Stomach (tissue), 19 donors: ENCODE measurements at places on chromosomes 3 and 15. TPM values are rescaled to one million over a fixed set of nuclear protein-coding genes. Genes with fewer than 3 reads are reported as not detected.

DNA sequence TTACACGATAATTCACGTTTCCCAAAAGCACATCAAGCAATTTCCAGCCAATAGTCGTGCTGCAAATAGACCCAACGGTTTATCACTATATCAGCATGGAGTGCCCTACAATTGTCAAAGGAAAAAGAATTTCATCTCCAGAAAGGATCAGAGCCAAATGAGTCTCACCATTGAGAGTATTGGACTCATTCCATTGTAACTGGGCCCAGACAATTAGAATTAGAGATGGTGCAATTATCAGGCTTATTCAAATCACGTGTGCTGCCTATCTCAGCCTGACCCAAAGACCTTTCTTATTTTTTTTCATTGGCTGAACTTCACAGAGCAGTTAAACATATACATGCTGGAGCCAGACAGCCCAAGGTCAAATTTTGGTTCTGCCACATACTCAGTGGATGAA lies 87.0 kb upstream of the LRTM1 start:
- no peaks in the 10 kb centered on the region for H3K4me1 ChIP-seq
- H3K27me3 ChIP-seq, result no peaks in the 10 kb centered on the region
- DNase-seq, result no peak
- no peak overlapping the region for H3K4me3 ChIP-seq
- no peak overlapping the region for H3K27ac ChIP-seq
- no peaks in the 10 kb centered on the region for H3K36me3 ChIP-seq

DNA sequence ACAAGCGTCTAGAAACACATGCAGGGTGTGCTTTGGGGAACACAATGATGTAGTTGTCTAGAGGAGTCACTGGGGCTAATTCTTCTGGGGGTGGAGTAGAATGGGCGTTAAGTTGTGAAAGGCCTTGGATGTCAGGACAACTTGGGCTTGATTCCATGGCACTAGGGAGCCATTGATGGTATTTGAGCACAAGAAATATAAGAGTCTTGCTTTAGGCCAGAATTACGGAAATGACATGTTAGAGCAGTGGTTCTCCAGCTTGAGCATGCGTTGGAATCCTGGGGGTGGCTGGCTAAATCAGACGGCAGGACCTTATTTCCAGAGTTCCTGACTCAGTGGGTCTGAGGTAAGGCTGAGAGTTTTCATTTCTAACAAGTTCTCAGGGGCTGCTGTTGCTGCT lies 29.2 kb upstream of the SMAD6 start:
- no peaks in the 10 kb centered on the region for H3K4me1 ChIP-seq
- no peaks in the 10 kb centered on the region for H3K27me3 ChIP-seq
- H3K36me3 ChIP-seq, result no peaks in the 10 kb centered on the region
- H3K4me3 ChIP-seq, result no peak overlapping the region
- no peak for DNase-seq

- H3K27ac ChIP-seq, result no peak overlapping the region
- H3K36me3 ChIP-seq, result peaks cover 5% of the 10 kb centered on the region
- no peaks in the 10 kb centered on the region for H3K27me3 ChIP-seq
- peaks cover 4% of the 10 kb centered on the region for H3K4me1 ChIP-seq
- H3K4me3 ChIP-seq, result no peak overlapping the region
- DNase-seq, result no peak
These were observed 26.8 kb downstream of the GALK2 start for GRCh38 chr15:49196856-49197255.

DNA sequence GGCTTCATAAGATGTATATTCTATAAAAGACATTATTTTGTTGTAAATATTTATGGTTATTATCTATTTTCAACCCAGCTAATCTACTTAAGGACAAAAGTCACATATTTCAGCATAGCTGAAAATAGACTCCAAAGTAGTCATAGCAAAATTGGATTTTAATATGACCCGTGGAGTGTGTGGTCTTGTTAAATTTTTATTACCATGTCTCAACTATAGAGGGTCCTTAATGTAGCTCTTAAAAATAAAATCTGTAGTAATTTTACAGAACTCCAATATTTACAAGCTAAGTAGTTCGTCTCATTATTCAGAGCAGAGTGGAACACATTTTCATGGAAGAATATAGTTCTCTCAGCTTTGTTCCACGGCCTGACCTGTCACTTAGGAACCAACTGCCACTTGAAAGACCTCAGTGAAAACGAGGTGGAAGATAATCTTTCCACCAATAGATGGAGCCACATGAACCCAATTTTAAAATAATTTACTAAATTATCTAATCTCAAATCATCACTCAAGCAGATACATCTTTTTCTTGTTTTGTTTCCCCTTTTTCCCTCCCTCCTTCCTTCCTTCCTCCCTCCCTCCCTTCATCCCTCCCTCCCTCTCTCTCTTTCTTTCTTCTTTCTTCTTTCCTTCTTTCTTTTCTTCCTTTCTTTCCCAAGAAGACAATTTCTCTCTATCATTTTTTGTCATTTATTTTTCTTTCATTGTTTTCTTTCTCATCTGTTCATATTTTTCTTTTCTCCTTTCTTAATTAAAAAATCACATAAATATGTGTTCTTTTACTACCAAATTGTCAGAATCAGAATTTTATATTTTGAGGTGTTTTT lies 97.2 kb downstream of the CLDN1 start:
- H3K36me3 ChIP-seq, result no peaks in the 10 kb centered on the region
- no peak overlapping the region for H3K4me3 ChIP-seq
- H3K4me1 ChIP-seq, result no peaks in the 10 kb centered on the region
- DNase-seq, result peak; percentile 54

GRCh38 chr3:168213920-168214319 lies 118.2 kb upstream of the GOLIM4 start:
- no peaks in the 10 kb centered on the region for H3K36me3 ChIP-seq
- peaks cover 5% of the 10 kb centered on the region for H3K4me1 ChIP-seq
- DNase-seq, result no peak

GRCh38 chr15:52689562-52689961 lies 10.4 kb upstream of the ATOSA start:
- DNase-seq, result no peak
- H3K27ac ChIP-seq, result no peak overlapping the region
- H3K4me3 ChIP-seq, result no peak overlapping the region
- H3K27me3 ChIP-seq, result no peaks in the 10 kb centered on the region

DNA sequence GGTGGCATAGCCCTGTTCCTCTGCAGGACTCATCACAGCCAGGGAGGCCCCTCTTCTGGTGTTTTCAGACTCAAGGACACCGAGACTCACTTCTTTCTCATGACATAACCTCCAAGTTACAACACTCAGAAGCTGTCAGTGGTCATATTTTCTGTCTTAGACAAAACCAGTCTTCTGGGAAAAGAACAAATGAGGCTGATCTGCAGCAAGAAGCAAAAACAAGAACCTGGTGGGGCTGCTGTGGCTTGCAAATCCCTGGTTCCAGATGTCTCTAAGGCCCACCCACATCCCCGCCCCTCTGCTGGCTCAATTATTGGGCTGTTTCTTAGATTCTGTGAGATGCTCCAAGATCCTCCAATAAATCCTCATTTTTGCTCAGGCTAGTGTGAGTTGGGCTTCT lies 16.6 kb upstream of the LOXL1 start:
- H3K4me3 ChIP-seq, result no peak overlapping the region
- no peaks in the 10 kb centered on the region for H3K36me3 ChIP-seq
- no peaks in the 10 kb centered on the region for H3K27me3 ChIP-seq
- H3K4me1 ChIP-seq, result peaks cover 5% of the 10 kb centered on the region

GRCh38 chr3:134625885-134626741 lies 24.7 kb downstream of the KY start:
- H3K36me3 ChIP-seq, result peaks cover 4% of the 10 kb centered on the region
- no peaks in the 10 kb centered on the region for H3K27me3 ChIP-seq
- no peak overlapping the region for H3K27ac ChIP-seq
- no peaks in the 10 kb centered on the region for H3K4me1 ChIP-seq

DNA sequence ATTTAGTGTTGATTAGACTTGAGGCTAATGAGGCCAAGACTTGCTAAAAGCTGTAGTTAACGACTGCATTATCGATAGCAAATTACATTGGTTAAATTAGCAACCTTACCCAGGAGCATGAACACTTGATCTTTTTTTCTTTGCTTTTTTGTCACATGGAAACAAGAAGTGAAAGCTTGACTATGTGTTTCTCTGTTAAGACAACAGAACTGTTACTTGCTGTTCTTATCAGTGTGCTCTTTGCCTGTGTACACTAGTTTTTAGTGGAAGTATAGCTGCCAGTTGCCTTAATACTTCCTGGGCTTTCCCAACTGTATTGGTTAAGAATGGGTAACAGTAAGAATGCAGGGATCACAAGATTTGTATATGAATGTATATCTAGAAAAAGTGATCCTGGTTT lies 625.5 kb downstream of the NAALADL2 start:
- H3K36me3 ChIP-seq, result no peaks in the 10 kb centered on the region
- DNase-seq, result no peak
- H3K27me3 ChIP-seq, result no peaks in the 10 kb centered on the region
- H3K4me1 ChIP-seq, result peaks cover 10% of the 10 kb centered on the region
- H3K27ac ChIP-seq, result no peak overlapping the region

DNA sequence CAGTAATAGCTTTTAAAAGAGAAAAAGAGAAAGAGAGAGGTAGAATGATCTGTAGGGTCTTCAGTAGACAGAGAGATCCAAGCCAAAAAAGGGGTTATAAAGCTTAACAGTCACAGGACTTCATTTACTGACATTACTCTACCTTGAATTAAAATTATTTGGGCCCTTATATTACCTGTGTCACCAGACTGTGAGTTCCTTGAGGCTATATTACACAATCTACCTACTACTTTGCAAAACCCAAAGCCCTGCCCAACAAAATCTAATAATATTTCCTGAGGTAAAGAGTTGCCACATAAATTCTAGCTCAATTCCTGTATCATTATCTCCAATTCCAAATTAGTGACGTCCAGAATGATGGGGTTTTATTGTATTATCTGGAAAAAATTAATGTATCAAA lies 1.9 kb downstream of the UBR1 start:
- H3K27ac ChIP-seq, result no peak overlapping the region
- DNase-seq, result no peak
- no peaks in the 10 kb centered on the region for H3K36me3 ChIP-seq
- no peaks in the 10 kb centered on the region for H3K27me3 ChIP-seq

- DNase-seq, result no peak
- no peak overlapping the region for H3K27ac ChIP-seq
- H3K36me3 ChIP-seq, result no peaks in the 10 kb centered on the region
- H3K4me3 ChIP-seq, result no peak overlapping the region
- H3K27me3 ChIP-seq, result no peaks in the 10 kb centered on the region
These were observed 73.9 kb downstream of the ATP10A start for GRCh38 chr15:25789211-25789610.

DNA sequence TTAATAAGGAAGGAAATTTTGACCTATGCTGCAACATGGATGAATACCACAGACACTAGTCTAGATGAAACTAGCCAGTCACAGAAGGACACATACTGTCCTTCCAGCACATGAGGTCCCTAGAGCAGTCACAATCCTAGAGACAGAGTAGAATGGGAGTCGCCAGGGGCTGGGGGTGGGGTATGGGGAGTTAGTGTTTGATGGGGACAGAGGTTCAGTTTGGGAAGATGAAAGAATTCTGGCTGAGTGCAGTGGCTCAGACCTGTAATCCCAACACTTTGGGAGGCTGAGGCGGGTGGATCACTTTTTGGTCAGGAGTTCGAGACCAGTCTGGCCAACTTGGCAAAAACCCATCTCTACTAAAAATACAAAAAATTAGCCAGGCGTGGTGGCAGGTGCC lies 99.2 kb downstream of the TPRA1 start:
- H3K27ac ChIP-seq, result no peak overlapping the region
- H3K36me3 ChIP-seq, result no peaks in the 10 kb centered on the region
- H3K4me1 ChIP-seq, result no peaks in the 10 kb centered on the region
- H3K27me3 ChIP-seq, result no peaks in the 10 kb centered on the region
- no peak overlapping the region for H3K4me3 ChIP-seq

- H3K27ac ChIP-seq, result peak overlapping the region; percentile 85
- H3K27me3 ChIP-seq, result peaks cover 7% of the 10 kb centered on the region
- peak overlapping the region; percentile 58 for H3K4me3 ChIP-seq
- H3K4me1 ChIP-seq, result peaks cover 64% of the 10 kb centered on the region
- DNase-seq, result peak; percentile 8
These were observed 492 bp upstream of the FAM43A start for GRCh38 chr3:194685065-194685717.

DNA sequence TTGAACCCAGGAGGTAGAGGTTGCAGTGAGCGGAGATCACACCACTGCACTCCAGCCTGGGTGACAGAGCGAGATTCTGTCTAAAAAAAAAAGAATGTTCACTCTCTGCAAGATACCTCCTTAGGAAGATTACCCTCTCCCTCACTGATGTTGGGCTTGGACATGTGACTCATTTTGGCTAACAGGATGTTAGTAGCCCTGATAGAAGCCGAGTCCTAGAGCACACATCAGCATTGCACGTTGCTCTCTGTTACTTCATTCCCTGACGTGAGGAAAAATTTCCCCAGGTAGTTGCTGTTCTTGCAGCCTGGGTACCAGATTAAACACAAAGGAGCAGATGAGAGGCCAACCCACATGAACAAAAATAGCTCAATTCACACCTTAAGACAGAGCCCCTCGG lies 78.1 kb upstream of the PRICKLE2 start:
- no peak overlapping the region for H3K27ac ChIP-seq
- H3K36me3 ChIP-seq, result no peaks in the 10 kb centered on the region
- H3K4me3 ChIP-seq, result no peak overlapping the region
- H3K4me1 ChIP-seq, result no peaks in the 10 kb centered on the region

- H3K4me1 ChIP-seq, result peaks cover 11% of the 10 kb centered on the region
- no peaks in the 10 kb centered on the region for H3K27me3 ChIP-seq
- no peaks in the 10 kb centered on the region for H3K36me3 ChIP-seq
- DNase-seq, result peak; percentile 62
- peak overlapping the region; percentile 81 for H3K27ac ChIP-seq
These were observed 664 bp downstream of the PPCDC start for GRCh38 chr15:75023872-75024636.

GRCh38 chr15:49712846-49713450 lies 92.1 kb downstream of the DTWD1 start:
- DNase-seq, result no peak
- H3K27me3 ChIP-seq, result no peaks in the 10 kb centered on the region
- no peaks in the 10 kb centered on the region for H3K36me3 ChIP-seq

GRCh38 chr3:159818399-159818798 lies 170.2 kb upstream of the IL12A start:
- H3K27me3 ChIP-seq, result no peaks in the 10 kb centered on the region
- H3K27ac ChIP-seq, result no peak overlapping the region
- H3K36me3 ChIP-seq, result no peaks in the 10 kb centered on the region
- no peaks in the 10 kb centered on the region for H3K4me1 ChIP-seq

The LARP6 gene
- 127 TPM for total RNA-seq

The CDC25A gene
- total RNA-seq, result 1.3 TPM

The KNL1 gene
- 1.4 TPM for total RNA-seq

The PLCB2 gene
- total RNA-seq, result 11.7 TPM
